Fibroblast of gingiva (primary cell): ENCODE measurements at places on chromosomes 1 and 21.

DNA sequence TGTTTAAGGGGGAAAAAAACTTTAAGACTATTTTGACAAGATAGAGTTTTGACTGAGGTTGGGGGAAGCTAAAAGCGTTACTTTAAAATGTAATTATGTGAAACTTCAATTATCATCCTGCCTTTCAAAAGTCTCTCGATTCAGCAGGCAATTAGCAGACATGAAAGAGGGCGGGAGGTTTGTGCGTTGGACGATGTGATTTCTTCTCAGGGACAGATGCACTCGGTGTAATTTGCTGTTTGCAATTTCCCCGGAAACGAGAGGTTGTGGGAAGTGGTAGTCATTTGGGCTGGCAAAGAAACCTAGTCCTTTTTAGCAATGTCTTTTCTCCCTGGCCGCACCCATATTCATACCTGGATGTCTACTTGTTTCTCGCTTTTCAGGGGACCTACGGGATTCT is 27.1 kb downstream of the KAZN start:
- DNase-seq, result no peak

DNA sequence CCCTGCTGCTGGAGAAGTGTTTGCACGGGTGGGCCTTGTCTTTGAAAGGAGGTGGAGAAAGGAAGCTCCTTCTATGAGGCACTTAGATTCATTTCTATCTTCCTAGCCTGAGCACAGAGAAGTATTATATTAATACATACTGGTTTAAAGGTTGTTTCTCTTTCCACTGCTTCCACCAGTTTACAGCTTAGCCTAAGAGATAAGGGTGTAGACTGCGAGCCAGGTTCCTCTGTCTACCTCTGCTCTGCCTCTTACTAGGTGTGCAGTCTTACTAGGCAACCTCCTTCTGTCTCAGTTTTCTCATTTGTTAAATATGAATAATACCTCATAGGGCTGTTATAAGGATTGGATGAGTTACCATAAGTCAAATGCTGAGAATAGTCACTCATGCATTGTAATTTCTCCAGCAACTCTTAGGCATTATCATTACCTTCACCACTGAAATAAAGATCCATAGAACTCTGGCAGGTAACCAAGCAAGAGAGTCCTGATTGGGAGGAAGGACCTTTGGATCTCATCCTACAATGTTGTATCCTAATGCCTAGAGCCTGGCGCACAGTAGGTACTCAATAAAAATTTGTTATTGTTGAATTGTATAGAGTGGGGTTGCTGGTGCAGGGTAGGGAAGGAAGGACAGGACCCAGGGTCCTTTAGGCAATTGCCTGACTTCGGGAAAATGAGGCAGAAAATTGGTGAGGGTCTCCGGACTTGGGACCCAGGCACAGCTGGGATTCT is 95.1 kb downstream of the TBX19 start:
- no peak for DNase-seq

DNA sequence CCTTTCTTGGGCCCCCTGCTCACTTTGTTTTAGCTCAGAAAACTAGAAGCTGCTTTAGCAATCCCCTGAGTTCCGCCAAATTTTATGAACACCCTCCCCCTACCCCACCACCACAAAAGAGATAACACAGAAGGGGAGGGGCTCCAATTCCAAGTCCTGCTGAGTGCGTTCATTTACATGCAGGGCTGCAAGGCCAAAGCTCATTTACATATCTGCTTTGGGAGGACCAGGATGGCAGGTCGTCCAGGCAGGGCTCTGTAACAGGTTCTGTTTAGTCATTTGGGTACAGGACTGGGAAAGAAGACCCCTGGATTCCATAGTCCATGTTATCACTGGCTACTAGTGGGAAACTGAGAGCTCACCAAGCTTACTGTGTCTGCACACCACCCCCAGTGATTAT is 35.9 kb upstream of the KIF21B start:
- no peak for DNase-seq

GRCh38 chr1:54836594-54836993 is 35.5 kb upstream of the TTC22 start:
- DNase-seq, result no peak

- no peak for DNase-seq
Observed at GRCh38 chr21:45241357-45241756, 46.3 kb downstream of the POFUT2 start.

DNA sequence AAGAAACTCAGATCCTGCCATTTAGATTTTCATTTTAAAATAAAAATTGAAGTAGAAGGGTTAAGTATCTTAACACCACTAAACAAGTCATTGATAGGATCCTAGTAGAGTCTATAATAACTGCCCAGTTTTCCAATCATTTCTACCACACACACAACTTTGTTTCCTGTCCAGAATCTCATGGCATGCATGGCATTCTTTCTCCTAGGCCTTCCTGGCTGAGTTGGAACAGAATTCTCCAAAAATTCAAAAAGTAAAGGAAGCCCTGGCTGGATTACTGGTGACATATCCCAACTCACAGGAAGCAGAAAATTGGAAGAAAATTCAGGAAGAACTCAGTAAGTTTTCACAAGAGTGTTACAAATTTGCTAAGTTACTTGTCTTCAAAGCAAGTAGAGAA is 111.4 kb upstream of the BMP8A start:
- DNase-seq, result no peak

DNA sequence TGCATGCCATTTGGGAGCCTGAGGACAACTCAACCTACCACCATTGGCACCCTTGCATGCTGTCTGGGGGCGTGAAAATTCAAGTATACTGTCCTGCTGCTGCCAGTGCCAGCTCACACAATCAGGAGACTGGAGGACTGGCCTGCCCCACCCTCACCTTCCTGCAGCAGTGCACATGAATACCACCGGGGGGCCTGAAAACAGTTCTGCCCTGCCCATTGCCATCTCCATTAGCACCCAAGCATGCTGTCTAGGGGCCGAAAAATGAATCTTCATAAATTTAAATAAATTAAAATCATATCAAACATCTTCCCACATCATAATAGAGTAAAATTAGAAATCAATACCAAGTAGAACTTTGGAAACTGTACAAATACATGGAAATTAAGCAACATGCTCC is 322.1 kb upstream of the TMPRSS15 start:
- no peak for DNase-seq

- no peak for DNase-seq
Observed at GRCh38 chr1:204967451-204967850, 75.6 kb upstream of the CNTN2 start.

DNA sequence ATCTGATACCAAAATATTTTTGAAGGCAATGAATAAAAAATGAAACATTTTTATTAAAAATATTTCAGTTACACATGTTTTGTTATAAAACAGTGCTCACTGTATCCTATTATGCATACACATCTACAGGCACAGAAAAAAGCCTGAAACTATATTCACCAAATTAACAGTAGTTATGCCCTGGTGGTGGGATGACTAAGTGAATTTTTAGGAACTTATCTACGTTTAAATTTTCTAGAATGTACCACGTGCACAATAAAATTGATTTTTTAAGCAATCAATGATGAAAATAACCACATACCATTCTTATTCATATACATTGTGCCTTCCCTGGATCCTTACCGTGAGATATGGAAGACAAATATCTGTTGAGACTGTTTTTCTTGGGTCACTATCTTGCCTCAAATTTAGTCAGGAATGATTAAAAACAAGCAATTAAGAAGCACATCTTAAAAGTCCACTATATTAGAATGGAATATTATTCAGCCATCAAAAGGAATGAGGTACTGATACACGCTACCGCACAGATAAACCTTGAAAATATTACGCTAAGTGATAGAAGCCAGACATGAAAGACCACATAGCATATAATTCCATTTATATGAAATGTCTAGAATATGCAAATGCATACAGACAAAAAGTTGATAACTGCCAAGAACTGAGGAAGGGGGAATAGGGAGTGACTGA is 17.4 kb downstream of the TP53BP2 start:
- DNase-seq, result no peak

GRCh38 chr1:63103682-63104081 is 218.7 kb upstream of the FOXD3 start:
- no peak for DNase-seq

GRCh38 chr1:74772945-74773344 is 40.0 kb downstream of the TYW3 start:
- peak; percentile 64 for DNase-seq

DNA sequence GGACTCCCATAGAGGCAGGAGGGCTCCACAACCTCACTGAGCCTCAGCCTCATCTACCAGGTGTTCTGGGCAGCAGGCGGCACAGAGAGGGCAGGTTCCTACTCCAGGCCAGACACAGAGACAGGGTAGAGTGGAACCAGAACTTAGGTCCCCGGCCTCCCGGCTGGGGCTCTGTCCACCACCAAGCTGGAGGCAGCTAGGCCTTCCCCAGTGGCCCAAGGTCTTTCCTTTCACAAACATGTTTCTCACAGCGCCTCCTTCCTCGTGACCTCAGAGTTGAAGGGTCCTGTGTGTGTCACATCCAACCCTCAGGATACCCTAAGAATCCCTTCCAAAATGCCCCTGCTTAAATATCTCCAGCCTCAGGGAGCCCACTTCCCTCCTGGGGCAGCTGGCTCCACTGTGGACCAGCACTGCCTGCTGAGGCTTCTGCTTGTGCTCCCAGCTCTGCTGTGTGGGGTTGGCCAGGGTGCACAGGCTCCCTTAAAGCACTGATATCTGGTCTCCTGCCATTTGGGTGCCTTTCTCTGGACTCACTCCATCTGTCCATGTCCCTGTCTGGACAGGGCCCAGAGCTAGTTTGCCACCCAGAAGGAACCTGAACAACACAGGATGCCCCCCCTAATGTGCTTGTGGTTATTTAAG is 33.2 kb upstream of the MAGOH start:
- DNase-seq, result no peak

DNA sequence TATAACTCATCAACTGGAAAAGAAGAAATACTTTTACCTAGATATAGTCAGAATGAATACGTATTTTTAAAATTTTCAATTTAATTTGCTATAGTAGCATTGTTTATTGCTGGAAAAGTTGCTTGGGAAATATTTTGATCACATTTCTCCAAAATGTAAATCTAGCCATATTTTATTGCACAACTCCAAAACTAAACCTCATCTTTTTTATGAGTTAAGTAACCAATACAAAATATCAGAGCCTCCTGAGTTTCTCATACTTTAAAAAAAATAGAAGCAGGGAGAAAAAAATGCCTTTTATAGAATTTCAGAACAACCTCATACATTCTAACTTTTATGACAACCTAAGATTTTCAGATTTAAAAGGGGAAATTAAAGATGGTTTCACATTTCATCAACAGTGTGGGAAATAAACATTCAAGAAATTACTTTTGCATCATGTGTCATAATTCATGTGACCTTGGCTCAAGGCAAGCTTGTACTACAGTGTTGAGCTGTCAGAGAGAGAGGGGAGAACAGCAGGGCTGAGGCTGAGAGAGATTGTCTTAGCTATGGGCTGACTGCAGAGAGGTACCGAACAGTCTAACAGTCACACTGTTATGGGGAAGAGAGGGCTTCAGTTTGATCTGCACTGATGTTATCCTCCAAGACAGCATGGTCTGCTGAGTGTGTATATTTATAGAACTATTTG is 519.0 kb downstream of the LTN1 start:
- peak; percentile 56 for DNase-seq

DNA sequence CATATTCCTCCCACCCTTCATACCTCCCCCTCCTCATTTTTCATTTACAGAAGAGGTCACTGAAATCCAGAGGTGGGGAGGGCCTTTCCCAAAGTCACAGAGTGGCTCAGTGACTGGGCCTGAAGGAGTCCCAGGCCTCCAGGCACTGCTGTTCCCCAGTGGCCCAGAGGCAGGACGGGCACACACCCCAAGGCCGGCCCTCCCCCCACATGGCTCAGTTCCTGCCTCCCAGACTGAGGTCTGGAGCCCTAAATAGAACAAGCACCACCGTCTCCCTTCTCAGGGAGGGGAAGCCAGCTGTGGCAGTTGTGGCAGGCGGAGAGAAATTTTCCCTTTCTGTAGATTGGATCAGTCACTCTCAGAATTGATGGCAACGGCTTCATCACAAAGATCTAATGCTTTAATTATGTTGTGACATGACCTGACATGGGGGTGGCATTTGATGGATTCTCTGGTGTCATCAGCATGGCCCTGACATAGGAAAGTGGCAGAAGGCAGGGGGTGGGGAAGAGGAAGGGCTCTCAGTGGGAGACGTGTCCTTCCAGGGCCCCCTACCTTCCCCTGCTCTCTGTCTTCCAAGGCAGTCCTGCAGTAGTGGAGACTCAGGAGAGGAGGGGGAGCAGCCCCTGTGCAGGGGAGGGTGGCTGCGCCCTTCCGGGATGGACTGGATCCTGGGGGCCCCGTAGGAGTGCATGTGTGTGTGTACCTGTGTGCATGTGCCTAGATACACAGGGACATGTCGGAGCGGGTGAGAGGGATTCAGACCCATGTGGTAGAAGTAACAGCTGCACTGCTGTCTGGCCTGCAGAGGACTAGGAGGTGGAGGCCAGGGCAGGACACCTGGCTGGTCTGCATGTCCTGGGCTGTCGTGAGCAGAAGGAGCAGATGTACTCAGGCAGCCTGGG is 41.2 kb upstream of the FOXO6 start:
- no peak for DNase-seq

DNA sequence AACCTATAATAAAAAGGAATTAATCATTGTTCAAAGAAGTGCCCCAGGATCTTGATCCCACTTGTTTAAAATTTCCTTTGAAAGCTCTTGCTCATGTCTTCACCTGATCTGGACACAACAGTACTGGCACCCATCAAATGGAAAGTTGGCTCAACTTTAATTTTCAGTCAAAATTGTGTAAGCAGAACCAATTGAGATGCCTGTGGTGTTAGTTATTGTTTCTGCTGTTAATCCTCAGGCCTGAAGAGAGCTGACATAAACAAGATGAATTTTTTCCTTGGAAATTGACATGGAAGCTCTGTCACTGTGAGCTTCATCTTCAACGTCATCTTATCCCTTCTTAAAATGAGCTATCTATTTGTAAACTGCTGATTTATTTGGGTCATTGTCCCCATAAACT is 88.3 kb upstream of the TNFSF4 start:
- peak; percentile 42 for DNase-seq

DNA sequence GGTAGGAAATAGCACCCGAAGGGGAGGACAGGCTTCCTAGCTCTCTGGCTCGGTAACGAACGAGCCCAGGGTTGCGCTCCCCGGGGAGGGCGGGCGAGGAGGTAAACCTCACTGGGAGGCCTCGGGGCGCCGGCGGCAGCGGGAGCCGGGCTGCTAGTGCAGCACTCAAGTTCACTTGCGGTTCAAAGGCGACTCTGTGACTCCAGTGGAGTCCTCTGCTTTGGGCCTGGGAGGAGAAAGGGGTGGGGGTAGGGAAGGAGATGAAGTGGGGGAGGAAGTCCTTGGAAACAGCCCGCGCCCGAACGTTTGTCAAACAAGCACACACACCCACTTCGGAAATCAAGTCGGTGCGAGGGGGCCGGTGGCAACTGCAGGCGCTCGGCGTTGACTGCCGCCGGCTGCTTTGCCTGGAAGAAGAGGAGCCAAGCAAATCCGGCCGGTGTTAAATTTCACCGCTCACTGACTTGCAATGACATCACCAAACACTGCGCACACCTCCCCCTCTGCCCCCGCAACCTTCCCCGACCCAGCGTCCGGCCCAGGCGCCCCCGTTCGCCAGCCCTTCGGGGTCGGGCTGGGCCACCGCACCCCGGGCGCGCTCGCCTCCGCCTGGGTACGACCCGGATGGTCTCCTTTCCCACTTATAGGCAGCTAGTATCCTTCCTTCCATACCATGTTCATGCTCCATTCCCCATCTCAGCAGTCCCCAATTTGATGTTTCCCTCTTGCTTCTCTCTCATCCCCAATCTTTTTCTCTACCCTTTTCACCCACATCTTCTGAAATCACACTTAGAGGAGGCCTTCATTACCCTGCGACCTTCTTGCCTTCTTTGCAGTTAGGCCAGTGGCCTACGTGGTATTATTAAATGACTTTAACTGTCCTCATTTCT is at the start of gene COL24A1:
Gene COL24A1, minus strand, starts transcription at position 207 of the 890 bp plus-strand sequence. CDS start 376 bp downstream, outside the sequence.
- no peak for DNase-seq

- DNase-seq, result peak; percentile 90
Observed at GRCh38 chr1:32650248-32650751, at the start of gene ZBTB8OS. ZBTB8OS (minus strand) TSS chr1:32650550; CDS start chr1:32650529, 21 bp downstream.

- DNase-seq, result no peak
Observed at GRCh38 chr1:177854951-177855350, 114.9 kb downstream of the SEC16B start.
